ENCODE measurements at places on chromosomes 13 and 19.

GRCh38 chr19:53892981-53893325 is 11.0 kb downstream of the PRKCG start:
- no peak for DNase-seq

DNA sequence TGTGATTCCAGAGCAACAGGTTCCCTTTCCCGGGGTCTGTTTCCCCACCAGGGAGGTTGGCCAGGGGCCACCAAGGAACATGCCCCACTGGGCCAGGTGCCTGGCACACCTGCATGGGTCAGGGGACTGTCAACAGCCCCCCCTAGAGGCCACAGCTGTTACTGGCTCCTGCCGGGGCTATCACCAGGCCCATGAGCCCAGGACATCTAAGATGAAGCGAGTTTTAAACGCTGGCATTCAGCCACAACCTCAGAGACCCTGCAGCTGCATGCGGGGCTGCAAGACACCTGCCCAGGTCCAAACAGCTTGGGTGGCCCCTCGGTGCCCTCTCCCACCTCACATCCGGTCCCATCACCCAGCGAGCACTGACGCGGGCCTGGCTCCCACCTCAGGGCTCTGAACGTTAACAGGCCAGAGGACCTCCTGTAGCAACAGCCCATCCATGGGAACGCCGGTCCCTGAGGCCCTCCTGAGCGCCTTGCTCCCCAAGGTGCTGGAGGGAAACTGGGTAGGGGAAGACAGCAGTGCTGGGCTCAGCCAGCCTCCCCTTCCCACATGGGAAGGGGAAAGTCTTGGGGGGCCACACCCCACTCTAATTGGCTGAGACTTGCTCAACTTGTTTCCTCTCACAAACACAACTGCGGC is 12.0 kb downstream of the KHSRP start:
- no peak for DNase-seq

- no peak for DNase-seq
Measured at GRCh38 chr13:29182216-29182615, 362.1 kb downstream of the MTUS2 start.

DNA sequence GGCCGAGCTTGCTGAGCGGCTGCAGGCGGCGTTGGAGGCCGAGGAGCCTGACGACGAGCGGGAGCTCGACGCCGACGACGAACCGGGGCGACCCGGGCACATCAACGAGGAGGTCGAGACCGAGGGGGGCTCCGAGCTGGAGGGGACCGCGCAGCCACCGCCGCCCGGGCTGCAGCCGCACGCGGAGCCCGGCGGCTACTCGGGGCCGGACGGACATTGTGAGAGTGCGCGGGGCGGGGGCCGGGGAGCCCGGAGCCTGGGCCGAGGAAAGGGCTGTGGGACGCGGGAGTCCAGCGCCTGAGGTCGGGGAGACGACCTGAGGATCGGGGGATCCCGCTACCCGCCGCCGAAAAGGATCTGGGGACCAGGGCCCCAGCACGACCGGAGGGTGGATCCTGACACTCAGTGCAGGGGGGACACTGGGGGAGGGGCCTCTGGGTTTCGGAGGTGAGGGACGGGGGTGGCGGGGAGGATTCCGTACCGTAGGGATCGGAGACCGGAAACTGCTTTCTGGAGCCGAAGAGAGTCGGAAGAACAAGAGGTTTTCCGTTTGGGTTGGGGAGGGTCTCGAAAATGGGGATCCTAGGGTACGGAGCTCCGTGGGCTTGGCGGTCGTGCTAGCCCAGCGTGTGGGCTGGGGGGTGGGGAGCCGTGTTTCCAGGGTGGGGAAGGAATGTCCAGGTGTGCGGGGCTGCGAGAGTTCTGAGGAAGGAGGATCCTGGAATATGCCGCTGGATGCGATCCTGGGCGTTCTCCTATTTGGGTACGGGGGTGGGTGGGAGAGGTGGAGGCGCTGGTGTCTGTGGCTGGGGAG is 616 bp downstream of the HNRNPUL1 start:
- peak; percentile 48 for DNase-seq

GRCh38 chr13:70432276-70432805 is 324.1 kb upstream of the KLHL1 start:
- DNase-seq = no peak

DNA sequence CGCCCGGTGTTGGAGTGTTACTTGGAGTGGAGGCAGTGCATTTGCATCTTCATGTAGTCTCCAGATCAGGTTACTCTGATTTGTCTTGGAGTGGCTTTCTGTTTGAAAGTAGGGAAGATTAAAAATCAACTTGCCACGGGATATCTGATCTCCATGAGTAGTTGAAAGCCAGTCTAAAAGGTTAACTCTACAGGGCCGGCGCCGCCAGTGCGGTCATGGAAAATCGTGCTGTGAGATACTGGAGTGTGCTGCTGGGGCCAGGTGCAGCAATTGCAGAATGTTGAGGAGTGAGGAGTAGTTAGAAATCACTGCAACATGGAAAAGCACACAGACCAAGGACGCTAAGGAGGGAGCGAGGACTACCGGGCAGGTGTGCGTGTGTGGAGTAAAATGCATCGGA is 175.0 kb downstream of the STK24 start:
- DNase-seq = no peak

- peak; percentile 94 for DNase-seq
Measured at GRCh38 chr19:18156841-18157464, 4.0 kb downstream of the PIK3R2 start.

GRCh38 chr13:76937281-76937820 is 11.0 kb upstream of the ACOD1 start:
- DNase-seq = peak; percentile 54

DNA sequence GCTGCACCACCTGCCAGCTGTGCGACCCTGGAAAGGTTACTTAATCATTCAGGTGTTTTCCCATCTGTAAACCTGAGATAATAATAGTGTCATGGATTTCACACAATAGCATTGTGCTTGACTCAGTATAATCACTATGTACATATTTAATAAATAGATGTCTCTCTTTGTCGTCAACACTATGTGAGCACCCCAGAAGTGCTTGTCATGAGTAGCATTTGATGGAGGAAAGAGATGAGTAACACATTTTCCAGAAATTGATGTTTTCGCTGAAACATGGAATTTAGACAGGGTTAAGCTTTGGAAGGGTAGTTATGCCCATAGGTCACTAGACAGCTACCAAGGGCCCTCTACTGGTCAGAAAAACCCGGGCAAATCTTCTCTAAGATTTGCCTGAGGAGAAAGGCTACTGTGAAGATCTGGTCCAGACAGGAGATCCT is 9.5 kb upstream of the MBNL2 start:
- peak; percentile 11 for DNase-seq

DNA sequence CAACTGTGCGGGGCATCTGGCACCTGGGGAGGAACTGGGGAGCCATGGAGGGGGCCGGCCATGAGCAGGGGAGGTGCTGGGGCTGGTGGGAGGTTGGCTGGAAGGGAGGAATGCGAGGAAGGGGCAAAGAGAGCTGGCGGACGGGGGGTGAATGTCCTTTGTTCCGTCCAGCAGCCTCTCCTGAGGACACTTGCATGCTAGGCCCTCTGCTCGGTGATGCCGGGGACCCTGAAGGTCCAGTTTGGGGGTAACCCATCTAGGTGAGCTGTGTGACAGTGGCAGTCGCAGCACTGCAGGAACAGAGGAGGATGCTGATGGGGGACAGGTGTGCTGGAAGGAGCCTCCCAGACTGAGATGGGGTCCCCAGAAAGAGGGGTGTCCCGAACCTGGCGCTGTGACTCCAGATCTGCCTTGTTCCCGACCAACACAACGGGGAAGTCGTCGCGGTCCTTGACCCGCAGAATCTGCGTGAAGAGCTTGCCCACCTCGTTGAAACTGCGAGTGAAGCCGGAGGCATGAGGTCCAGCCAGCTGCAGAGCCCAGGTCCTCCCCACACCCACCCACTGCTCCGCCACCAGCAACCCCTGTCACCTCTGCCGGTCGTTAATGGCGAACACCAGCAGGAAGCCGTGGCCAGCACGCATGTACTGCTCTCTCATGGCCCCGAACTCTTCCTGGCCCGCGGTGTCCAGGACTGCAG is 3.6 kb downstream of the RRAS start:
- DNase-seq = no peak

GRCh38 chr19:49398931-49399330 is 10.9 kb downstream of the KASH5 start:
- no peak for DNase-seq

- peak; percentile 85 for DNase-seq
Measured at GRCh38 chr19:11560404-11561051, 1.5 kb upstream of the ELOF1 start.

DNA sequence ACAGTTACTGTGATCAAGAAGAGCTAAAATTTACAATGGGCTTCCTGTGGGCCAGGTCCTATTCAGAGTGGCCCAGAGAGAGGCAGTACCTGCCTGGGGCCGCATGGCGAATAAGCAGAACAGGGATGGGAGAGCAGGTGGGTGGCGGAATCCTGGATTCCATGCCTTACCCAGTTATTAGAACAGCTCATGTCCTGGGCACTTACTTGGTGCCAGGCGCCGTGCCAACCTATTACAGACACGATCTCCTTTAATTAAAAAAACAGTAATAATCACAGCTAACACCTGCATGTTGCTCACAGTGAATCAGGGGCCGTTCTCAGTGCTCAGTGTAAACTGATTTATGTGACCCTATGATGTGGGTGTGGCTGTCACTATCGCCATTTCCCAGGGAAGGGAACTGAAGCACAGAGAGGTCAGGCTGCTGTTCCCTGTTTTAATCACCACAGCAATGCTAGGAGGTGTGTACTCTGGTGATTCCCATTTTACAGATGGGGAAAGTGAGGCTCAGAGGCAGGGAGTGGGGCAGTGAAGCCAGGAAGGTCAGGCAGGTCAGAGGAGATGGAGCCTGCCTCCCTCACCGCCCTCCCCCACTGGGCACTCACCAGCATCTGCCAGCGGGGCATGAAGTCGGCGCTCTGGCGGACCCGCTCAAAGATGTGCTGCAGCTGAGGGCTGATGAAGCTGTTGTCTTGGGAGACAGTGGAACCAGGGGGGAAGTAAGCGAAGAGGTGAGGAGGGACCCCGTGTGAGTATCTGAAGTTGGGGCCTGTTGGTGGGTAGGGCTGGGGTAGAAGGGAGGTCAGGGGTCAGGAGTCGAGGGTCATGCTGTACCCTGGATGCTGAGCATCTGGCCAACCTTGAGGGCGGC is 12.0 kb downstream of the COQ8B start:
- DNase-seq = no peak

GRCh38 chr19:41416194-41416674 is 10.9 kb downstream of the B3GNT8 start:
- DNase-seq = no peak

DNA sequence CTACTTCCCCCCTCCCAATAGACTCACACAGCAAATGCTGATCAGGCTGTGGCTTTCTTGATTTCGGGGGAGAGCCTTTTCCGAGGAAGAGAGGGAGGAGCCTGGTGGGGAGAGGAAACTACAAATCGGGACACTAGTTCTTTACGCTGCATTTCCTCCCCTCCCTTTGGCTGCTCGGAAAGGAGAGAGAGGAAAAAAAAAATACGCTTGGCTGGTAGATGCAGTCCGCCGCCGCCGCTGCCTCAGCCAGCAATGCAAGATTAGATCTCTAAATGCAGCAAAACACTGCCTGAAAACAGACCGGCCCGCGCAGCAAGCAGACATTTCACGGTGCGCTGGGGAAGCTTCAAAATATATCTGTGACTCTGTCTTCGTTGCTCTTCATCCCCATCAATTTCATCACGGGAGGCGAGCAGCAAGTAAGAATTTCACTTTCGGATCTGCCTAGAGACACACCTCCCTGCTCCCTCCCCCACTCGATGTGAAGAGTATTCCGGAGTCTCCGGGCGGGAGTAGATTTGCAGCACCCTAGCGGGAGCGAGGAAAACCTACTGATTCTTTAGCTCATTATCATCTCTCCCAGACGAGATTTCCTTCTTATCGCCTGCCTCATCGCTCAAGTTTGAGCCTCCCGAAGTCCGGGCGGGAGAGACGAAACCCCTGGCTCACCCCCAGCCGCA is at the start of gene PCDH17:
Gene PCDH17, plus strand, starts transcription at position 149 of the 680 bp plus-strand sequence. CDS start 803 bp downstream, outside the sequence.
- no peak for DNase-seq

- no peak for DNase-seq
Measured at GRCh38 chr19:8397271-8397670, 7.1 kb downstream of the RAB11B start.

GRCh38 chr19:19460761-19461265 is 54.5 kb downstream of the TSSK6 start:
- no peak for DNase-seq

GRCh38 chr19:48502350-48503018 is 9.2 kb downstream of the LMTK3 start:
- DNase-seq = no peak
